Liver (tissue), 10 donors: ENCODE measurements at places on chromosomes 4 and X. TPM values are rescaled to one million over a fixed set of nuclear protein-coding genes. Genes with fewer than 3 reads are reported as not detected.

RBMXL3 gene
- not detected for polyA plus RNA-seq

BEND2 gene
- not detected for polyA plus RNA-seq

NCAPG gene
- 0.44 TPM for polyA plus RNA-seq

DNA sequence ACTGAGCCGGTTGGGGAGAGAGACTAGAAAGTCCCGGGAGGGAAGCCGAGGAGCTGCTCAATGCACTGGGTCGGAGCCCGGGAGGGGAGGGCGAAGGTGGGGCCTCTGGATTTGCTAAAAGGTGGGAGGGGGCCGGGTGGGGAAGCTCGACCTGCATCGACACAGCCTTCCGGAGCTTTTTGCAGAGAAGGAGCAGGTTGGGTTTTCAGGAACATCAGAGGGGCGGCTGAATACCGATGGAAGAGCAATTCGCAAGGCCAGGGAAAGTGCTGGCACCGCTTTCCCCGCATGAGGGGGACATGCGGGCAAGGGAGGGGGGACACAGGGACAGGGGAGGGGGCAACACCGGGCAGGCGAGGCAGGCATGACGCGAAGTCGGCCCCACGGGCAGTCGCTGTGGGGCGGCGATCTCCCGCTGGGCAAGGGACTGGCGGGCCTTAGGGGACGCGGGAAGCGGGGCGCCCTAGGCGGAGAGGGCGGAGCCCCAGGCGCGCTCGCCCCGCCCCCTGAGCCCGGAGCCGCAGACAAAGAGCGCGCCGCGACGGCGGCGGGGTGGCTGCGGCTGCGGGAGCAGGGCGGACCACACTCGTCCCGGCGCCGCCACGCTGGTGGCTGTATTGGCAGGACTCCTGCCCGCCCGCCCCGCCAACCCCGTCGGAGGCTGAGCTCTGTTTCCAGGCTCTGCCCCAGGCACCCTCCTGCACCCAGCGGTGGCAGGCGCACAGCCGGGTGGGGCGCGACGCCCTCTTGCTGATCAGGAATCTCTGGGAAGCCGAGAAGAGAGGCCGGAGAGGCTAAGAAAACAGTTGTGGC, 11.6 kb downstream of the PDZD4 start:
- peak; percentile 39 for DNase-seq

- peak; percentile 36 for DNase-seq
Observed at GRCh38 chrX:17242470-17242869, 132.5 kb upstream of the NHS start.

DNA sequence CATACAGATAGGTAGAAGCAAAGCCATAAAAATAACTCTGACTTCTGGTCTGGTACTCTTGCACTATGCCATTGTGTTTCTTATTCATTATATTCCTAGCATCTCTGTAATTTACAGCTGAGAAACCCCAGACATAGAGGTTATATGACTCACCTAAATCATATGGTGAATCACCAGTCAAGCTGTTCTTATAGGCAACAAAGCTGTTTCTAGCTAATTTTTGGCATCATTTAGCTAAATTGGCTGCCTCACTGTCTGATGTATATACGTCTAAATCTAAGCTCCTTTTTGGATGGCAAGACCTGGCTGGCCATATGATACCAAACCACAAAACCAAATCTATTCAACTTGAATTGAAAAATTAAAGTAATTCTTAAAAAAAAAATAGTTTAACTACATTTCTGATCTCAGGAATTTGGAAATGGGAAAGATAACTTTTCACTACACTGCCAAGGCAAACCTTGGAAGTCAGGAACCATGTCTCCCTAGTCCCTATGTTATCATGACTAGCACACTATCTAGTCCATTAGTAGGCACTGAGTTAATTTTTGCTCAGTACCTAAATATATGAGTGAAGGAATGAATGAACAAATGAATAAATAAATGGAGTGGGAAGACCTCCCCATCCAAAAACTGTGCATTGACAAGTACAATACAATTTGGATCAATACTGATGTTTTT, 41.3 kb upstream of the STAG2 start:
- DNase-seq, result no peak

C4orf36 gene
- polyA plus RNA-seq, result 0.09 TPM

- DNase-seq, result no peak
Observed at GRCh38 chrX:63428348-63428747, 77.2 kb upstream of the SPIN4 start.

BRS3 gene
- polyA plus RNA-seq, result not detected

GRCh38 chrX:72105436-72105835, 26.3 kb downstream of the RTL5 start:
- no peak for DNase-seq

DNA sequence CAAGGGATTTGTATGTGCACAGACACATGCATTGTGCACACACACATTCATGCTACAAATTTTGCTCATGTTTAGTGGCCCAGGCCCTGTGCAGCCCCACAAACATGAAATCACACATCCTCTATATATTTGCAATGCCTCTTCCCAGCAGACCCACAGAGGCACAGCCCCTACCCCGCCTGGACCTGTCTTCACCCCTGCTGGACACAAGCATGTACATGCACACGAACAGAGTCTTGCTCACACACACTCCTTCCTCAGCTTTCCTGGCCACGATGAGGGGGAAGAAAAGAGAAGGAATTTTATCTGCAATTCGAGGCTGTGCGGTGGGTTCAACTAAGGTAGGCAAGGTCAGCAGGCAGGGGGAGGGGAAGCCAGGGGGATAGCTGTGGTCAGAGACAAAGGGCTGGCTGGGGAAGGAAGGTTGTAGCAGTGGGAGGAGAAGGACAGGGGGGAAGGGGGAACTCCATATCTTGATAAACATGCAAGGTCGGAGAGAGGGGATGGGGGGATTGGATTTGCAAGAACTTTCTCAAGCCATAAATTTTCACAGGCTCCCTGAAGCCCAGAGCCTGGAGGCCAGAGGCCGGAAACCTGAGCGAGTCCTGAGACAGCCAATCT, 156.4 kb downstream of the EFNB1 start:
- no peak for DNase-seq

GRCh38 chrX:65997978-65998717, 41.7 kb downstream of the VSIG4 start:
- no peak for DNase-seq

DNA sequence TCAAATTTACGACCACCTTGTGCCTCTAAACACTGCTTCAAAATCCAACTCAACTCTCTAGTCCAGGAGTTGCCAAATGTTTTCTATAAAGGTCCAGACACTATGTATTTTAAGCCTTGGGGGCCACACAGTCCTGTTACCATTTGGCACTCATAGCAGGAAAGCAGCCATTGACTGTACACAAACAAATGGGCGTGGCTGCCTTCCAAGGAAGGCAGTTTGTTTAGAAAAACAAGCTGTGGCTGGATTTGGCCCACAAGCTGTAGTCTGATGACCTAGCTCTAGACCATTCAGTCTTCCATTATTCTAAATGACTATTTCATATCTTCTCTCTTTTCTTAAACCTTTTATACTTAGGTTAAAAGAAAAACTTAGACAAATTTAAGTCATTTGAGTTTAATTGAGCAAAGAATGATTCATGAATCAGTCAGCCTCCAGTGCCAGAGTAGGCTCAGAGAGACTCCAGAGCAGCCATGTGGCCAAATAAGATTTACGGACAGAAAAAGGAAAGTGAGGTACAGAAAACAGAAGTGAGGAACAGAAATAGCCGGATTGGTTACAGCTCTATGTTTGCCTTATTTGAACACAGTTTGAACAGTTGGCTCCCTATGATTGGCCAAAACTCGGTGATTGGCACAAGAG, 825.8 kb upstream of the LCORL start:
- no peak for DNase-seq

ING2 gene
- 5.0 TPM for polyA plus RNA-seq

GRCh38 chr4:165464376-165464775, 85.6 kb downstream of the CPE start:
- DNase-seq, result no peak

DNA sequence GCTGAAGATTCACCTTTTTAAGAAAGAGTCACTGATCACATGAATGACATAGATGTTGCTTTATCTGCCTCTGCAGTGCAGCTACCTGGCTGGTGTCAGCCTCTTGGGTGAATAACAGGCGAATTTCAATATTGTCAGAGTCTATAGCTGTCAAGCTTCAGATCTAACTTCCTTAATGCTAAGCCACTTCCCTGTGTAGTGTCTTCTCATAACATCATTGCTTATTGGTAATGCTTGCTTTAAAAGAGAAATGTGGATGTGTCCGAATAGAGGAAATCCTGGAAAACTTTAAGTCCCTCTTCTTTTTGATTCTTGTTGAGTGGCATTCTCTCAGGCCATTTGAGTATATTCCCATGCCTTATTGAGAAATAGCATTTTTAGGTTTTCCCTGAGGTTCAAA, 7.3 kb upstream of the IGFBP7 start:
- DNase-seq, result no peak

PTPN13 gene
- polyA plus RNA-seq, result 0.36 TPM

ARX gene
- not detected for polyA plus RNA-seq

DNA sequence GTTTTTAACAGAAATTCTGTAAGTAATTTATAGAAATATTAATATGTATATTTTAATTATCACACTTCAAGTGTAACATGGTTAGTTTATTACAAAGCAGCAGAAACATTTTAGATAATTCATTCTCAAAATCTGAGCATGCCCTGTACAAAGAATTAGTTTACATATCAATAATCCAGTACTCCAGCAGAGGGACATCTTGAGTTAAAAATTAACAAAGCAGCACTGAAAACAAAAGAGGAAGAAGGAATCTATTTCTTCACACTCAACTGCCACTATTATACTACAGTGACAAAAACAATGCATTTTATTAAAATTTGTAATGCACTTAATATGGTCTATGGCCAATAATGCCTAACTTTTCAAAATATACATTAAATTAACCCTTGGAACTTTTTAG, 179.1 kb upstream of the KLHL4 start:
- DNase-seq, result no peak

GRCh38 chr4:62548108-62548524, 1348.0 kb downstream of the ADGRL3 start:
- DNase-seq, result no peak

DNA sequence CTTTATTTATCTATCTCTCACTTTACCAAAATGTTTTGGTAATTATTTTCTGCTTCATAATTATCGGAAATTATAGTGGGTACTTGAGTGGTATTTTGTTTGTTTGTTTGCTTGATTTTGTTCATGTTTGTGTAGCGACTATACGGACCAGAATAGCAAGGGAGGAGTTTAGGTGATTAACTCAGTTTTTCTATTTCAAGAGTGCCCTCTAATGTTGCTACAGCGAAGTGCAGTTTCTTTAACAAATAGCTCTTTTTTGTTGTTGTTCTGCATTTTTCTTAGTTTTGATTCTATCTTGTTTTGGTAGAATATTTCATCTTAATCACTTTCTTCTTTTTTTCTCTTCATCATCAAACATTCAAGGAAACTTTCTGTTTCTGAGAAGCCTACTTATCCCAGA, 40.8 kb upstream of the QRFPR start:
- no peak for DNase-seq

MTNR1A gene
- polyA plus RNA-seq, result not detected

GRCh38 chrX:35696760-35697234, 101.3 kb upstream of the MAGEB16 start:
- DNase-seq, result no peak

GRCh38 chr4:78057135-78057599, at the start of gene FRAS1:
TSS of gene FRAS1 (plus strand) at chr4:78057323. CDS start at chr4:78058010, 687 bp downstream.
- DNase-seq, result peak; percentile 49

- no peak for DNase-seq
Observed at GRCh38 chrX:17542123-17542522, 167.1 kb downstream of the NHS start.

BEX5 gene
- polyA plus RNA-seq, result 1.4 TPM

DNA sequence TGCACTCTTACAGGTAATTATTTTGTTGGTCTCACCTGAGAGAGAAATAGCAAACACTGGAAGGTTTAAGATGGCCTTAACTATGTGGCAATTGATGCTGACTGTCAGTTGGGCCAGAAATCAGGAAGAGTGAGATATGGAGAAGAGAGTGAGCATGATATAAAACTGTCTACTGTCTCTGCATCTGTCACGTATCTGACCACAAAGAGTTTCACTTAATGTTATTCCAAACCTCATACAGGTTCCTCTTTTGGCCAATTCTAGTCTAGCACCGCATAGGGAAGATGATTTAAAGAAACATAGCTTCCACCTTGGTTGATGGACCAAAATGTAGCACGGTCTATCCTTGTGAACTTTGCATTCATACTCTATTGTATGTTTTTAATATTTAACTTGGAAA, 381.0 kb upstream of the BOD1L1 start:
- no peak for DNase-seq

DNA sequence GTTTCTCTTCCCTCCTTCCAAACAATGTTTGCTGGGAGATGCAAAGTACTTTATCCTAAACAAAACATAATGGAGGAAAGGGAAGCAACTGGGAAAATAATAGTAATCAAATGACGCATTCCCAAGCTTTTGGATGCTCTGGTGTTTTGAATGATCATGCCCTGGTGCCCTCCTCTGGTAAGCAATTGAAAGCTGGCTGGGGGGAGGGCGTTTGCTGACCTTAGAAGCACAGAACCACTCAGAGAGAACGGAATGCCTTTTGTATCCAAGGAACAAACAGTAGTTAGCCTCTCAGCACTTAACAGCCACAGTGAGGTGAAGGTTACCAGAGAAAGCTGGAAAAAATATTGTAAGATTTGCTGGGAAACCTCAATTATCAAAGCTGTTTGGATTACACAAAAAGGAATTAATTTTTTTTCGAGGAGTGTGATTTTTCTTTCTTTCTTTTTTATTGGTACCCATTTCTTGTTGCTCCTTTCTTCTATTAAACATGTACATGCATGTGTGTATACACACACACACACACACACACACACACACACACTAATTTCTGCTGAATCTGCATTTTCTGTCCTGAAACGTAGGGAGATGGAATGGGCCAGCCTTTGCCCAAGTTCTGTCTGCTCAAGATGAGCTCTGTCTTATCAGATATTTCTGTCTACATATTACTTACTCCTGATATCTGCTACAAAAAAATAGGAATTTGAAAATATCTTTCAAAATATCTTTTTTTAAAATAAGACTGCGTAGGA, 155.8 kb upstream of the IGFBP7 start:
- DNase-seq, result no peak

CFAP97 gene
- 30.9 TPM for polyA plus RNA-seq

DNA sequence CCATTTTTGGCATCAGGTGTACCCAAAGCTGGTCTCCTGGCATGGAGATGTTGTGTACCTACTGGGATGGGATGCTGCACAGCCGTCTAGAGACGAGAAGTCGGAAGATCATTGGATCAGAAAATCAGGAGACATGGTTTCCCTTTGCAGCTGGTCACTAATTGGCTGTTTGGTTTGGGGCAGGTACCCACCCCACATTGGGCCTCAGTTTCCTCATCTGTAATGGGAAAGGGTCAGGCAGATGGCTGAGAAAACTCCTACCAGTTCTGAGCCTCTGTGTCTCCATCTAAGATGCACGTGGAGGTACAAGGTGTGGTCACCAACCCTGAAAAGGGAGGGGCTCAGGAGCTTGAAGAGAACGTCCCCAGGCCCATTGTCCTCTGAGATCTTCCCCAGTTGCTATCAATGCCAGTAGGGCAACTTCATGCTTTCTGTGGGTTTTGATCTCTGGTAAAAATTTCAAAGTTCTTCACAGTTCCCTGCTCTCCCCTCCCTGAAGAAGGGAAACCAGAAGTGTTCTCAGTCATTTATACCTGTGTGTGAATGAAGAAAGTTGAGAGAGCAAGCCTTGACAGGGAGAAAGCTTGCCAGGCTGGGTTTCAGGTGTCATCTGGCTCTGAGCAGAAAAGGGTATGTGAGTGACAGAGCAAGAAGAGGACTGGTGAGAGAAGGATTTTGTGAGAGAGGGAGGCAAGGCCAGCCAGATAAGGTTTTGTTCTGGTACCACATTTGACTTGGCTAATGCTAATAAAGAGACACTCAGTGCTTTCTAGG, 15.1 kb downstream of the TSC22D3 start:
- DNase-seq, result no peak

UGT8 gene
- not detected for polyA plus RNA-seq
